Stimulated activated CD8-positive, alpha-beta memory T cell treated with anti-CD3 and anti-CD28 coated beads, Interleukin-7, amount 100 ng/mL, for 1 hour (primary cell): ENCODE measurements at places on chromosomes 4 and X.

DNA sequence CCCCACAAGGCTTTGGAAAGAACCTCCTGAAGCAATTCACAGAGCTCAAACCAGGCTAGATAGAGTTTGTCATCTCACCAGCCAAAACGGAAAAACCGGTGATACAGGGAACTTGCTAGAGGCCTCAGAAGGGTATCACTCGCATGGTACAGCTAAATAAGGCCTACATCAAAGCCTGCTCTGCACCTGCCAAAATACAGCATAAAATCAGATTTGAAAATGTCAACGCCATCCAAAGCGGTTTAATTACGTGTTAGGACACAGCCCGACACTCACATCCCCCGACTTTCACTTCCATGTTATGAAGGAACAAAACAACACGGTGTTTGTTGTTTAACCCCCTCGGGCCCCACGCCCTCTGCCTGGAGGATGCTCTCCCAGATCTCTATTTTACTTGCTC is 65.0 kb downstream of the MAPK10 start:
- DNase-seq: no peak

- no peak for DNase-seq
Observed at GRCh38 chrX:109533005-109533404, 3.6 kb upstream of the NXT2 start.

DNA sequence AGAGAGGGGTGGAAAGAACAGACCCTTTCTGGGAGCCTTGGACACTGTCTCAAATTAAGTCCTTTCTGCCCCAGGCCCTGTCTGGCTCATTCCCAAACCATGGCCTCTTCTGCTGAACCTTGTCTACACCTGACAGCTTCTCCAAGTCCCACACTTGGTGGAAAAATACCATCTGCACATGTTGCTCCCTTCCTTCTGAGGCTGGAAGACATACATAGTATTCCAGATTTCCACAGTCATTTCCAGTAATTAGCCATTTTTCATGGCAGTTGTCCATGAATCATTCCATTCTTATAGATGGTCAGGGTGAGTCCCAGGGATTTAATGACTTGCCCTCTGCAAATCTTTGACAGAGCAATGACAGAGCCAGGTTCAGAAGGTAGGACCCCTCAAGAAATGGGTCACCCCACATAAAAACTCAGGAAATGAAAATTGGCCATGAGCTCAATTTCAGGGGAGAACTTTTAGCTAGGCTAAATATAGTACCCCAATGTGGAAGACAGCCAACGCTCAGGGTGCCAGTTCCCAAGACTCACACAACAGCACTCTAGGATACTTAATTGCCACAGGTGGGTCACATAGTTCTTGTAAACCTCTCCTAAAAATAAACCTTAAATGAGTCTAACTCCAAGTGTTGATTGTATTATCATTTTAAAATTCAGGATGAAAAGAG is 16.2 kb upstream of the DAPP1 start:
- no peak for DNase-seq

GRCh38 chrX:22164770-22165388 is 107.8 kb upstream of the CBLL2 start:
- no peak for DNase-seq

GRCh38 chr4:87304745-87305432 is 17.8 kb downstream of the HSD17B13 start:
- DNase-seq: no peak

DNA sequence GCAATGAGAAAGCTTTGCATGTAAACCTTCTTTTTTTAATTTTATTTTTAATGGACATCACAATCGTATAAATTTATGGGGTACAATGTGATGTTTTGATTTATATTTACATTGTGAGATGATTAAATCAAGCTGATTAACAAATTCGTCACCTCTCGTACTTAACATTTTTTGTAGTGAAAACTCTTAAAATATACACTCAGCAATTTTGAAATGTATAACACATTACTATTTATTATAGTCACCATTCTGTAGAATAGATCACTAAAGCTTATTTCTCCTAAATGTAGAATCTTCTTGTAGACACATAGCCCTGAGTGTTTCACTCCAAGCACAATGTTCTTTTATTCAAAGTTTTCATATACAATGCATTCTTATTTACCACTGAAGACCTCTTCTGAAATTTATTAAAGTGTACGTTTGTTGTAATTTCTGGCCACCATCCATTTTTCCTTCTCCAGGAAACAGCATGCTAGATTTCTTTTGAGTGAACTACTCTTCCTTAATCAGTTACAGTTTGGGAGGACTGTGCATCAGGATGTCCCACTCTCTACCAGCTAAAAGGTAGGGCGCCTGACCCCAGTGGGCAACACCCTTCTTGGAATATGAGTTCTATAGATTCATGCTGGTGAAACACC is 4.4 kb upstream of the RBBP7 start:
- DNase-seq: no peak
